ENCODE measurements at places on chromosomes 12 and 14.

- H3K4me3 ChIP-seq, result no peak overlapping the region
- peak overlapping the region; percentile 50 for H3K27ac ChIP-seq
- no peak for DNase-seq
- peaks cover 42% of the 10 kb centered on the region for H3K4me1 ChIP-seq
Measured at GRCh38 chr12:15547691-15548090, 225.4 kb downstream of the PTPRO start.

DNA sequence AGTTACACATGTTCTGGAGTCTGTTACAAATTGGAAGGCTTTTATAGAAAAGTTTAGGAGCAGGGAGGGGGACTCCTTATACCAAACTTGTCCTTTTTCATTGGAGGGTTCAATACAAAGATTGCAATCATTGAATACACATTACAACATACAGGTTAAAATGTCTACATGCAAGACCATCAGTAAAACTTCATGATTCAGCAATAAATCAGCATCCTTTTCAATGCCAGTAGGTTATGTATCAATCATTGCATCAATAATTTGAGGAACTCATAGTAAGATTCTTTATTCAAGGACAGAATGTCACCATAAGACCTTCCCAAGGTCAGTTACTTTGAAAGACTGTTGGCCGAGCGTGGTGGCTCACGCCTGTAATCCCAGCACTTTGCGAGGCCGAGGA is 16.5 kb upstream of the GALNT8 start:
- H3K4me1 ChIP-seq, result no peaks in the 10 kb centered on the region
- H3K27ac ChIP-seq, result no peak overlapping the region
- no peak overlapping the region for H3K4me3 ChIP-seq
- no peak for DNase-seq
- peaks cover 15% of the 10 kb centered on the region for H3K27me3 ChIP-seq
- no peaks in the 10 kb centered on the region for H3K36me3 ChIP-seq

DNA sequence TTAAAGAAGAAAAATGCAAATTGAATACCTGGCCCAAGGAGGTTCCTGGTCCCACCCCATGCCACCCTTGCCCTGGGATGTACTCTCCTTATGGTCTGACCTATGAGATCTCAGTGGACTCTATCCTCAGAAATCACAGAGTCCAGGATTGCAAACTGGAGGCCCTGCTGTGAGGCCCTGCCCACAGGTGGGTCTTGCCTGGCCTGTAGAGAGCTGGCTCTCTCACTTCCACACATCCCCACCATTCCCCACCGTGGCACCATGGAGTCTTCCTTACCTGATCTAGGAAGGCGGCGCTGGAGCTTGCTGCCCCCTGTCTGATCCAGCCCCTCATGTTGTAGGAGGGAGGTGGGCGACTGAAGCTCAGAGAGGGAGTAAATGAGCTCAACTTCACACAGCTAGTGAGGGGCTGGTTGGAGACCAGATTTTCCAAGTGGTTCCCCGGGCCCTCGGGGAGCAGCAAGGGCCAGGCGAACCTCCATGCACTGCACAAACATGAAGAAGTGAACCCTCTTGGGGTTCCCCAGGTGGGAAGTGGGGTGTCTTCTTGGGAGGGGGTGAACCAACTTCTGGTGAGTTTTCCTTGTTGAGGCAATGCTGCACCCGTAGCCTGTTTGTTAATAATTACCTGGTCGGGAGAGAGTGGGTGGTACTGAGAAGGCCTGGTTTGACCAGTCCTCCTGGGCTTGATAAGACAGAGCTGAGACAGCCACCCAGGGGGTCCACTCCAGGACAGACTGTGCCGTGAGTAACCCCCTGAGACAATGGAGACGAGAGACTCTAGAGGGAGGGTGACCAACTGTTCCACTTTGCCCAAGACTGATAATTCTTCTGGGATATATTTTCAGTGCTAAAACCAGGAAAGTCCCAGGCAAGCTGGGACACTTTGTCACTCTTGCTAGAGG is at the start of gene SERPINA4:
Gene SERPINA4 (plus strand): TSS at position 692 of the 905 bp plus-strand sequence. CDS start 2,041 bp downstream, outside the sequence.
- H3K27ac ChIP-seq, result no peak within 1 kb of the TSS
- no peaks in the 10 kb centered on the region for H3K36me3 ChIP-seq
- no peaks in the 10 kb centered on the region for H3K4me1 ChIP-seq
- H3K4me3 ChIP-seq, result no peak within 1 kb of the TSS

DNA sequence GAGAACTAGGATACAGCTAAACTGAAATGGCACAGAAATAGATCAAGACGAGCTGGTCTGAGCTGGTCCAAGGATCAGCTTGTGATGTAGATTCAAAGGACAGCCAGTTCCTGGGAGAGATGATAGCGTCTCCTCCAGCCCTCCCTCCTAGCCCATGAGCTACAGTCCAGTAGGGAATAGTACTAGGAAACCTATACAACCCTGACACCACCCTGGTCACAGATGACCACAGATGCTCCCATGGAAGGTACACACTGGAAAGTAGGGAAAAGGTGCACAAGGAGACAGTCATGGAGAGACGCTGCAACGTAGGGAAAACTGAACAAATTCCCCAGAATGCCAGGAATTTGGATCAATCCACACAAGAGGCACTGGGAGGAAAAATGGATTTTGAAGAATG is 6.9 kb downstream of the GCH1 start:
- no peaks in the 10 kb centered on the region for H3K27me3 ChIP-seq
- no peak overlapping the region for H3K4me3 ChIP-seq
- H3K4me1 ChIP-seq, result peaks cover 6% of the 10 kb centered on the region
- H3K36me3 ChIP-seq, result no peaks in the 10 kb centered on the region
- no peak for DNase-seq

Data from chondrocyte (in vitro differentiated cells).